ENCODE measurements at places on chromosomes 7 and 10.

- no peak for DNase-seq
Observed at GRCh38 chr10:114674346-114674745, 16.3 kb upstream of the ABLIM1 start.

GRCh38 chr7:157764946-157765537 is 428.2 kb downstream of the DNAJB6 start:
- no peak for DNase-seq

- no peak for DNase-seq
Observed at GRCh38 chr7:107469929-107470328, at the start of gene GPR22. GPR22 (plus strand) TSS chr7:107470057; CDS start chr7:107474061, 4,004 bp downstream.

GRCh38 chr7:121744319-121744718 is 128.6 kb upstream of the PTPRZ1 start:
- no peak for DNase-seq

DNA sequence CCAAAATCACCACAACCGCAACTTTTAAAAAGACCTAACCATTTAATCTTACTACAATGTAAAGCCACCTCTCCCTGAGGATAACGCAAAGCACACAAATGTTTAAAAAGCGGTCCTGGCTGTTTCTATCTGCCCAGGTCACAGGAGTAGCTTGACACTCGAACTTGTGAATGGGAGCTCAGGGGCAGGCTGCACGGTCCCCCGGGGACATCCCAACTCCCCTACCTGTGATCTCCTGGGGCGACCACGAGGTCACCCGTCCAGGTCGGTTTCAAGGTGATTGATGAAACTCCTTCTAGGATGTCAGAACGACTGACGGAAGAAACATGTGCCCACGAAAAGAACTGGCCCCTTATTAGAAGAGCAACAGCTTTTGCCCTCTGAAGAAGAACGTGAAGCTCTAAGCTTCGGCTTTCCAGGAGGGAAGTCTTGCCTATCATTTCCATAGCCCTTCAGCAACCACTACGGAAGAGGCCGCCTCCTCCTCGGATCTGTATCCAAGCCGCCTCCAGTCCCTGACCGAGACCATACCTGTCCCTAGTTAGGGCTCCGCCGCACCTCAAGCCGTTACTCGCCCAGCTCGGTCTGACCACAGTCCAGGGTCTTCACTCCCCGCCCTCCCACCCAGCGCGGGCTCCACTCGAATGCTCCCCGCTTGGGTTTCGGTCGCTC is 459 bp downstream of the CYCS start:
- no peak for DNase-seq

- DNase-seq: no peak
Observed at GRCh38 chr7:96127746-96128145, 194.2 kb downstream of the SLC25A13 start.

DNA sequence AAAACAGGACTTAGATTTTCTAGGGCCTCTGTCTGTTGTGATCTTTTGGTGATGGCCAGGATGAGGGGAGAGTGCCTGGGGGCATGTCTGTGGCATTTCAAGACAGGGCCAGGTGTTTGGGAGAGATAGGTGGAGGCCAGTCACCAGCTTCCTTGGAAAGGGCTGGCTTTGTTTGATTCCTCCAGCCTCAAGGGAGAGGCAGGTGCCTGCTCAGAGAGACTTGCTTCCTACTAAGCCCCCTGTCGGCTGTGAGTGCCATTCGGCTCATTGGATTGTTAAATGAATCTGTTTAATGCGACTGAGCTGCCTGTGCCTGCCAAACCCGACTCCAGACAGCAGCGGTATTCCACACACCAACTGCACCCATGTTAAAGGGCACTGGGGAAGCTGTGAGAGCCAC is 304.1 kb upstream of the COBL start:
- DNase-seq: no peak

- DNase-seq: no peak
Observed at GRCh38 chr10:7168414-7168813, 242.4 kb downstream of the SFMBT2 start.

DNA sequence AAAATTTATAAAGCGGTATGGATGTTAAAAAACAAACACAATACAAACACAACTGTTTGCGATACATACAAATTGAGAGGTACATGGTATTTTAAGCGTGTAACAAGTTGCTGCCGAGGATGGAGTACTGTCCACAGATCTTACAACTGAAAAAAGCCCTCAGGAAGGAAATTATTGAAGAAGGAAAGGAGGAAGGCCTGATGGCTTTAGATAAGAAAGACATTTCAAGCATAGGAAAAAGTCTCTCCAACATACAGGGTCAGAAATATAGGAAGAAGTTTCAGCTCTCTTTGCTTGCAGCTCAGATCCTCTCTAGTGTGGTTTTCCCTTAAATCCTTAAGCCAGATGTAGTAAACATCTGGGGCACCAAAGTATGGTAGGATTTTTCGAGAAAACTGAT is 25.0 kb downstream of the RBM28 start:
- DNase-seq: no peak
